ENCODE measurements at places on chromosomes 4 and X.

GRCh38 chr4:147862043-147862692 is 130.3 kb downstream of the ARHGAP10 start:
- no peak for DNase-seq

GRCh38 chr4:102774254-102774653 is 13.5 kb upstream of the MANBA start:
- no peak for DNase-seq

DNA sequence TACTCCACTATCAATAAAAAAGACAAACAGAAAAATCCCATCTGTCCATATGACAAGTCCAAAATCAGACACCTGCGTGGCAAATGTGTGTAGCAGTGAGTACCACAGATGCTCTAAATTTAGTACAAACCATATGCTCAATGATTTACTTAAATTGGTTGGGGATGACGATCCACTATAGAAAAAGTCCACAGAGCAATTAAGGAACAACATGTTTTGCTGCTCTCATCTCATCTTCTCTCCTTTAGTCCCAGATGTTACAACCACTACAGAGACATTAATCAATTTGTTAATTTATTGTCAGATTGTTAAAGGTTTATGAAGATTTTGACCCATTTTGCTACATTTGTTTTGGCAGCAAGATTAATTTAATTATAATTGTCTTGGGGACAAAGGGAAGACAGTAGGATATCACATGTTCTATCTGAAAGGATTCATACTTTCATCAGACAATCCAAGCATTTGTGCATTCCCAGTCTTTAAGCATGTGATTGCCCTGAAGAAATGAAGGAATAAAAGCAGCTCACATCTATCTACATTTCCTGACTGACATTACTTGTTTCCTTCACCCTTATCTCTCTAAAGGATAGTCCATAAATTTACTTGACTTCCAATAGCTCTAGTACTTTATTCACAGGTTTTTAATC is 2268.1 kb downstream of the PCDH7 start:
- no peak for DNase-seq

DNA sequence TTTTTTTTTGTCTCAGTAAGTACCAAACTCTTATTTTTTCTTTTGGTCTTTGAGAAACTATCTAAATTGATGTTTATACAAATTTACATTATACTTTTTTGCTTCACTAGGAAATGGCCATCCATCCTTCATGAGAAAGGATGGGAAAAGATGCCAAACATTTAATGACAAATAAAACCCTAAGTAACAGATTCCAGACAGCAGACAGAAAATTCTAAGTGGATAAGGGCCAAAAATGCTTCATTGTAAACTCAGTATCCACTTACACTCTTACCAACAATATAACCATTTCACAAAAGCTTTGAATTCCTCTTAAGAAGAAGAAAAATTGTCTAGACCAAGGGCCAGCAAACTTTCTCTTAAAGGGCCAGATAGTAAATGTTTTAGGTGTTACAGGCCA is 3.5 kb downstream of the GUCY1B1 start:
- DNase-seq = no peak

GRCh38 chr4:3505231-3505630 is 27.0 kb downstream of the LRPAP1 start:
- DNase-seq = no peak

GRCh38 chrX:97159916-97160800 is 276.4 kb downstream of the RPA4 start:
- DNase-seq = no peak

GRCh38 chrX:71171110-71171801 is 26.6 kb downstream of the NLGN3 start:
- no peak for DNase-seq

Data from stimulated activated CD4-positive, alpha-beta T cell treated with anti-CD3 and anti-CD28 coated beads, Interleukin-2, amount 100 ng/mL, for 4 hours (primary cell).